ENCODE measurements at places on chromosomes 3 and 15. TPM values are rescaled to one million over a fixed set of nuclear protein-coding genes. Genes with fewer than 3 reads are reported as not detected.

PRTG gene
- total RNA-seq = 8.2 TPM

CHRFAM7A gene
- total RNA-seq = 3.8 TPM

CADPS gene
- not detected for total RNA-seq

SHC4 gene
- total RNA-seq = 0.86 TPM

TLR9 gene
- total RNA-seq = not detected

ADGRG7 gene
- total RNA-seq = not detected

DPPA2 gene
- not detected for total RNA-seq

APBA2 gene
- 21.8 TPM for total RNA-seq

IQCH gene
- total RNA-seq = 1.6 TPM

TJP1 gene
- 89.3 TPM for total RNA-seq
